ENCODE measurements at places on chromosomes 1 and 21. TPM values are rescaled to one million over a fixed set of nuclear protein-coding genes. Genes with fewer than 3 reads are reported as not detected.

- no peak for DNase-seq
Observed at GRCh38 chr1:236858165-236858564, 63.1 kb downstream of the MTR start.

Gene CFHR1
- not detected for total RNA-seq

Gene HSPA6
- 0.53 TPM for total RNA-seq

GRCh38 chr1:10773851-10774614, 22.4 kb downstream of the CASZ1 start:
- no peak for DNase-seq

DNA sequence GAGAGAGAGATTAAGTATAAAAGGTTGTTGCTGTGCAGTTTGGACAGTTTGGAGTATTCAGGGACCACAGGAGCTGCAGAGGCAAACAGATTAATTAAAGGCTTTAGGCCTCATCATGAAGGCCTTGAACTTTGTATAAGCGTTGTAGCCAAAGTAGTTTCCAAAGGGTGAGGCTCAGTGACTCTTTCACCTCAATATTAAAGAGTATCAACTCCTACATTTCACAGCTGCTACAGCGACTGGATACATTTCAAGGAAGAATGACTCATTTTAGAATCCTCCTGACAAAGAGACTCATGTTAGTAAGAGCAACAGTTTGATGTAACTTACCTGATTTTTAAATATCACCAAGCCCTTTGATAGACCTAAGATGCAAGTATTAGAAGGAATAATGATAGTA, 355.5 kb downstream of the HLX start:
- DNase-seq: no peak

Gene FCRL1
- not detected for total RNA-seq

- DNase-seq: peak; percentile 36
Observed at GRCh38 chr1:21814241-21814918, 2.3 kb downstream of the LDLRAD2 start.

DNA sequence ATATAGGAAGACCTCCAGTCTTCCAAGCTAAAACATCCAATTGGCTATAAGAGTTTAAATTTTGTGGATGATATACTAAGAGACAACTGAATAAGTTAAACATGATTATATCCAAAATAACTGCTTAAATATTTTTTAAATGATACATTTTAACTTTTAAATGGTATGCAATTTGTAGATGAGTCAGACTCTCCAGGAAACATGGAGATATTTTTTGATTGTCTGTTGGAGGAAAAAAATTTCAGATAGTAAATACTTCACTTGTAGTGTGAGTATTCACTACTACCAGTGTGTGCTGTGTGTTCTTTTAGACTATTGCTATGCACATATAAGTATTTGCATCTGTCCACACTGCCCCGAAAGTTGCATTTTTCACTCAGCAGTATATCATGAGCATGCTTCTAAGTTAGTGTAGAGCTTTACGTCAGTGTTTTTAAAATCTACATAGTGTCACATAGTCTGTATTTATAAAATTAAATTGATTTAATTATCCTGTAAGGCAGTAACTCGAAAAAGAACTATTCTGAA, 91.1 kb downstream of the USP25 start:
- DNase-seq: no peak

- peak; percentile 46 for DNase-seq
Observed at GRCh38 chr1:43979528-43980254, 681 bp downstream of the B4GALT2 start.

DNA sequence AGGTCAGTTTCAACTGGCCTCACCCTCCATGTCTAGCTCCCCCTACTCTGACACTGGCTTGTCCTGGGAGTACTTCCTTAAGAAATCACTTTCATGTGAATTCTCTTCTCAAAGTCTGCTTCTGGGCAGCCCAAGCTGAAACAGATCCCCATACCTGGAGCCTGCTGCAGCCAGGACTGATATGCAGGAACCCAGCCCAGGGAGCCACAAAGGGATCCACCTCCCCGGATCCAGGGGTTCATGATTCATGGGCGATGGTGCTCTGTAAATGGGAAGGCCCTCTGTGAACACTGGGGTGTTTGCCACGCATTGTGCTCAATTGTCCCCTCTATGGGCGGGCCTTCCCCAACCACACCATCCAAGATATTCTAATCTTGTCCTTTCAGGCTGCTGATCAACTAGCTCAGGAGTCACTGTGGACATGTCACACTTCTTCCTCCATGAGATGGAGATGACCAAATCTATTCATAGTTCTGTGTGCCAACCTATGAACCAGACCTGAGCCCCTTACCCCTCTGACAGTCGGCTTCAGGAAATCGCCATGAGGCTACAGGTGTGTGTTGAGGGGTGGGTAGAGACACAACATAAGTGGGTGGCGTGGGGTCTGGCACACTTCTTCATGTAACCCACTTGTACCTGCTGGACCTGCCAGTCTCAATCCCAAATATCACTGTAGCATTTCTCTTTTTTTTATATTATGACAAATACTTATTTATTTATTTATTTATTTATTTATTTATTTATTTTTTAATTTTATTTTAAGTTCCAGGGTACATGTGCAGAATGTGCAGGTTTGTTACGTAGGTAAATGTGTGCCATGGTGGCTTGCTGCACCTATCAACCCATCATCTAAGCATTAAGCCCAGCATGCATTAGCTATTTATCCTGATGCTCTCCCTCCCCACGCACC, 41.8 kb downstream of the RUNX3 start:
- DNase-seq: peak; percentile 3

Gene MX2
- 26.9 TPM for total RNA-seq

Gene F13B
- total RNA-seq: not detected

DNA sequence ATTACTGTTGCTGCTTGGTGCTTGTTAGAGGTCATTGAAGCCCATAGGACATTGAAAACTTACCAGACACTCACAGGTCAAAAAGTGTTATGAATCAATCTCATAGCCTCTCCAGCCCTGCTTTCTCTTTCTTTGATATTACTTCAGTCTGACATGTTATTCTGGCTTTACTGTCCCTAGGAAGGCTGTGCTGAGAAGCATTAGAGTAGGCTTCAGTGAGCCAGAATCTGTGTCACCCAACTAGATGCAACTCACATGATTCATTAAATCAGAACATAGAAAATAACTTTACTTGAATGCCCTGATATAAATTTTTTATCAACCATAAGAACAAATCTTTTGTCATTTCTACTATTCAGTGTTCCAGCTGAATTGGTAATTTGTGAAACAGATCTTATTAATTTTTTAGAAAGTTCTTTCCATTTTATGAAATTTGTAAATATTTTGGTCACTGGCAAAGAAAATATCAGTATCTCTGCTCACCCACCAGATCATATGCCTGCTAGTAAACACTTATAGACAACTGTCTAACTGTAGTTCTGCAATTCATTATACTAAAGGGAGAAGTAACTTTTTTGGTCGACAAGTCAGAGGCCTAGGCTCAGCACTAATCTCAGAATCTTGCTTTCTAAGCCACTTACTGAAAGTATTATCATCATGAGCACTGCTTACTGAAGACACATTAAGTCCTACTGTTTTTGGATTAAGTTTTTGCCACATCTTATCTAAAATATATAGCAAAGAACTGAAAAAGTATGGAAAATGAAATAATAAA, 48.2 kb downstream of the RPAP2 start:
- no peak for DNase-seq

DNA sequence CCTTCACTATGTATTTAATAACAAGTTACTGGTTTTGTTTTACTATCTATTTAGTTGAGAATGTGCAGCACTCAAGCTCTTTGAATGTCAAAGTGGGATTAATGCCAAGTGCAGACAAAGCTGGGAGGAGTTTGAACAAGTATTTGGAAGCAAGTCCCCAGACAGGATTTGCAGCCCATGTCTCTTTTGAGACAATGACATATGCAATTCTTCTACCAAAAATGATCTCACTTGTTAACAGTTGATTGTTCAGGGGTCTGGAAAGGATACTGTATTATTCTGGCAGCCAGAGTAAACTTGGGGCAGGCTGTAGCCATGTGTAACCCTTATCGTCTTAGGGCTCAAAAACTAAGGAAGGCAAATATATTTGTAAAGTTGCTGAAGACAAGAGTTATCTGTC, 15.8 kb downstream of the COLGALT2 start:
- DNase-seq: no peak

- DNase-seq: no peak
Observed at GRCh38 chr21:44332383-44332782, 6.8 kb downstream of the CFAP410 start.

Gene NFIA
- 7.1 TPM for total RNA-seq

- no peak for DNase-seq
Observed at GRCh38 chr1:204574016-204574864, 58.0 kb downstream of the MDM4 start.

Gene LEFTY2
- total RNA-seq: not detected

- DNase-seq: no peak
Observed at GRCh38 chr1:172144445-172145061, 275.9 kb upstream of the C1orf105 start.

Gene RLF
- total RNA-seq: 19.7 TPM

GRCh38 chr1:164858096-164858632, 299.2 kb downstream of the PBX1 start:
- no peak for DNase-seq

DNA sequence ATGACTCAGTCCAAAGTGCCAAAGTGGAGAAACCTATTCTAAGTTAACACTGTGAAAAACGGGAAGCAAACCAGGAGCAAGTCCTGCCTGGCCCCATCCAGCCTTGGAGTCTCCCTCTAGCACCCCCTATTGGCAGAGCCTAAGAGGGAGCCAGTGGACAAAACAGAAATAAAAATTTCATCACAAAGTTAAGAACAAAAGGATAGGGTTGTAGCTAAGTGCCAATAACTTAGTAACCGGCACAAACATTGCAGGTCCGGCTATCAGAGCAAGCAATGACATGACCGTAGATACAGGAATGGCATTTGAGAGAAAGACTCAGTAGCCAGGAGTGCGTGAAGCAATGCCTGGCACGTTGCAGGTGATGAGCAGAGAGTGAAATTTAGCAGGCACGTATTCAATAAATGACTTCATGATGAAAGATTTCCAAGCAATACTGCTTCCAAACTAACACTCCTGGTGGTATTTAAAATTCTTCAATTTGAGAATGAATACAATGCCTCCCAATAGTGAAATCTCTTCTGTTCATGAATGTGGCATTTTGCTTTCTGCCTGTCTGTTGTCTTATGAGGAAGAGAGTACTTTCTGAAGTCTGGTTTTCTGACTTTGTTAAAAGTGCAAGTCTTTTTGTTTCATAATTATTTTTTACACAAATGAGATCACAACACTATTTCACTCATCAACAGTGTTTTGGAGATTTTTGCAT, 391.0 kb downstream of the OMA1 start:
- no peak for DNase-seq

DNA sequence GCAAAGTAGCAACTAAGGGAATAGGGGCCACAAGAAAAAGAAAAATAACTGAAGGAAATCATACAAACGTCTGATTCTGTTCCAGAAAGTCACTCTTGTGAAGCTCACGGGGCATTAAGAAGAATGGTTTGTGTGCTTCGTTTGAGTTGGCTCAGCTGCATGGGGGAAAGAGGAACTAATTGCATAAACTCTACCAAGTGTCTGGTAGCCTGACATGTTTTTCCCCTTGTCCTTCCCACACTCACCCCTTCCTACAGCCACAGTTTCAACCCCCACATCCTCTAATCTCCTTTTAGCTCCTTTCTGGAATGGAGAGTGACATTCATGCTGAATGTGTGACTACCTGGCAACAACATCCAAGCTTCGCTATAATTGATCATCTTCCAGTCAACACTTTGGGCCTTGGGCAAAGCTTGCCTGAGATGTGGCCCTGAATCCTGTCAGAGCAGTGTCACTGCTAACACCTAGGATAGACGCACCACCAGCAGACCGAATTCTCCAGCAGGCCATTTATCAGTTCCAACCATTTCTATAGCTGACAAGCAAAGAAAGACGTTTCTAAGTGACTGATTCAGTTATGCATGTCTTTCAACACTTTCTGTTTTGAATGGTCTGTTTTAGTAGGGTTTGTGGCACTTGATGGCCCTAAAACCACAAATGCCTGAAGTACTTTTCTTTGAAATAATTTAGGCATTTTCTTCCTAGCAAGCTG, 439.6 kb downstream of the TTLL7 start:
- no peak for DNase-seq

- no peak for DNase-seq
Observed at GRCh38 chr1:37317870-37318467, 156.4 kb upstream of the ZC3H12A start.

DNA sequence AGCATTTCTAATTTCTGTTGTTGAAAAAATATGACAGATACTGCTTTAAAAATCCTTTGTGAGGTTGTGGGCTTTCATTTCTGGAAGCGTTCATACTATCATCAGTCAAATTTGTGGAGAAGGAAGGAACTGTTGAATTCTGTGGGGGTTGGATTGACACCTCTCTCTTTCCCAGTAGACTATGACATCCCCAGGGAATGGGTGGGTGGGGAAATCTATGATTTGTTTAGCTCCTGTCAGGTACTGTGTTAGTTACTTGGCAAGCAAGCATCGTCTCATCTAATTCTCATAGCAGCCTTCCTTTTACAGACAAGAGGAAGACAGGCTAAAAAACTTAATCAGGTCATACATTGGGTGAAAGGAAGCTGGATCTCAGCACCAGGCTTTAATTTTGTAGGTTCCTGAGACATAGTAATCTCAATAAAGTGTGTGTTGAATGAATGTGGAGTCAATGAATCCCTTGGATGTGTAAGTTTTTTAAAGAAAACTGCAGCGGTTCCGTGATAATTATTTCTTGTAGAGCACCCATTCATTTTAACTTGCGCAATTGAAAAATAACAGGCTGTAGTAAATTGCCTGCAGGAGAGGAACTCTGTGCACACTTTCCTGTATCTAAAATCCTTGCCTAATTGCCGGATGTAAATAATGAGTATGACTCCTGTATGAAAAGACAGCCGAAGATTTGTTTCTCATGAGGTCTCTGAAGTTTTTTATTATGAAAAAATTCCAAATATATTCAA, 60.6 kb downstream of the MYOM3 start:
- no peak for DNase-seq

GRCh38 chr1:172405912-172406311, 14.6 kb upstream of the C1orf105 start:
- DNase-seq: no peak

- DNase-seq: no peak
Observed at GRCh38 chr1:53430261-53430660, 28.9 kb upstream of the DMRTB1 start.

DNA sequence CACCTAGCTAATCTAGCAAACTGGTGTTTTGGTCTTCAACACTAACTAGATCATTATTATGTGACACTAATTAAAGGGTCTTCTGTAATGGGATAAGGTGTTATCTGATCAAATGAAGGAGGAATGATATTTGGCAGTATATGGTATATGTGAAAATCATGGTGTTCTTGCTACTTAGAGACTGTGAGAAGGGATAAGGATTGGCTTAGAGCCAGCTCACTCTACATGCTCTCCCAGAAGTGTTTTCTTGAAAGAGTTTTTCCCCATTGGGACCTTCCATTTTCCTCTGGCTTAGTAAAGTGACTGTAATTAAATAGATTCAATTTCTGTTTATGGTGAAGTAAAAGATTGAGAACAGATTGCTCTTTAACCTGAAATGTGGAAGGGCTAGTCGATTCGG, 71.2 kb upstream of the RGL1 start:
- DNase-seq: no peak

- no peak for DNase-seq
Observed at GRCh38 chr1:114088392-114089299, 65.0 kb downstream of the SYT6 start.

- DNase-seq: no peak
Observed at GRCh38 chr1:41859686-41860085, 59.0 kb downstream of the HIVEP3 start.
